Renal cortical epithelial cell (primary cell): ENCODE measurements at places on chromosomes 5 and 9. TPM values are rescaled to one million over a fixed set of nuclear protein-coding genes. Genes with fewer than 3 reads are reported as not detected.

SPATA31E1 gene
- not detected in 2 replicates for total RNA-seq

FST gene
- total RNA-seq, result 0.15 and 0.87 TPM in 2 replicates

PDZD2 gene
- total RNA-seq, result 6.6 and 14.2 TPM in 2 replicates

EIF4E1B gene
- total RNA-seq, result not detected in 2 replicates

FNBP1 gene
- total RNA-seq, result 20.8 and 39.5 TPM in 2 replicates

ALDOB gene
- total RNA-seq, result not detected in 2 replicates

IL5 gene
- total RNA-seq, result not detected in 2 replicates

POU5F2 gene
- 0.17 and 1.4 TPM in 2 replicates for total RNA-seq

GRCh38 chr5:139104577-139105276 lies 93.4 kb downstream of the SIL1 start:
- DNase-seq, result peak; percentile 17

DNA sequence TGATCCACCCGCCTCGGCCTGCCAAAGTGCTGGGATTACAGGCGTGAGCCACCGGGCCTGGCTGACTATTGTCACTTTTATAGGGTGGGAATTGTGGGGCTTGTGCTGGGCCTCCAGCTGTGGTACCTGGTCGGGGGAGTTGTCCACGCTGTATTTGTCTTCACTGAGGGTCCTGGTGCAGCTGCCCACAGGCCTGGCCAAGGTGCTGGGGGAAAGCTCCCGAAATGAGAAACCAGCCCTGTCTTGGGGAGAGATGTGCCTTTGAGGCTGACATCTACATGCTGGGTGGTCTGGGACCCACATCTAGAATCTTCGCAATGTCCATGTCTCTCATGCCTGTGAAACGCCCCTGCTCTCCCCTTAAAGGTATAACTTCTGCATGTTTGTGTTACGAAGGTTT lies 2.6 kb downstream of the EXOC3 start:
- no peak for DNase-seq

- no peak for DNase-seq
Observed at GRCh38 chr5:10528056-10528816, 35.6 kb upstream of the ANKRD33B start.

GRCh38 chr5:98513380-98513779 lies 260.1 kb upstream of the RGMB start:
- DNase-seq, result no peak

DNA sequence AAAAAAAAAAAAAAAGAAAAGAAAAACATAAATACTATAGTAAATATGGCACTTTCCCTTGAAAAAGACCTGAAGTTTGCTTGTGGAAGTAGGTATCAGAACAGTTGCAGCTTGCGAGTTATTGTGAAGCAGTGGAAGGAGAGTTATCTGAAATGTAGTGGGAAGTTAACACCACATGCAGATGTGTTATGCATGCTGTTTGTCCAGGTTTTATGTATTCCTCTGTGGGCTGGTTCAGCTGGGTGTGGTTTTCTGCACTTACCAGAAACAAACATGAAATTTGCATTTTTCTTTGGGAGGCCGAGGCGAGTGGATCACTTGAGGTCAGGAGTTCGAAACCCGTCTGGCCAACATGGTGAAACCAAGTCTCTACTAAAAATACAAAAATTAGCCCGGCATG lies 42.1 kb upstream of the CTNNA1 start:
- no peak for DNase-seq

GRCh38 chr5:133840168-133840567 lies 128.3 kb downstream of the C5orf15 start:
- no peak for DNase-seq

- DNase-seq, result no peak
Observed at GRCh38 chr5:109533751-109534272, 124.0 kb upstream of the PJA2 start.

DNA sequence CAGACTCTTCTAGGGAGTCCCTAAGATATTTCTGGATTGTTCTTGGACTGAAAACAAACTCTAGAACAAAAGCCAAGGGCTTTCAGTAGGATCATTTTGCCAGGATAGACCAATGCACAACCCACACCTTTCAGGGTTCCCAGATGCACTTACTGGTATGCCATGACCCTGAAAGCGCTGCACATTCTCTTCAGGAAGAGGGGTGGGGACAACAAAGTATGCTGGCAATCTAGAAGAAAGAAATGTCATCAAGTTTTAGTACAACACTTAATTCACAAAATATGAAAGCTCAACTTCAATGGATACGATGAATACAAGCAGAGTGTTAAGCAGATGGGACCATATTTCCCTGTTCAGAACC lies 57.2 kb downstream of the MTMR12 start:
- DNase-seq, result no peak

DNA sequence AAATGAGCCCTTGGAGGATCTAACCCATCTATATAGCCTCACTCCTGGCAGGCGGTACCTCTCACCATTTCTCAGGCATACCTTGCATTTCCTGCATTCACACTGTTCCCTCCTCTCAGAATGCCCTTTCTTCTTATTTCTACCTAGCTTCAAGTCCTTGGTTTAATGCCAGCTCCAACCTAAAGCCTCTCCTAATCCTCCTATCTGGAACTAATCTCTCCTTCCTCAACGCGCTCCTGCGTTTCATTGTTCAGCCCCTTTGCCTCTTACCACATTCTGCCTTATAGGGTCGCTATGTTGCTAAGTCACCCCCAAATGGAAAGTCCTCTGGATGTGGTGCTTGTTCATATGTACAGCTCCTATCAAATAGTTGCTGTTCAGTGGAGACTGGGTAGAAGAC lies 288.5 kb upstream of the TUT7 start:
- no peak for DNase-seq

GRCh38 chr5:57447658-57448057 lies 35.0 kb downstream of the ACTBL2 start:
- DNase-seq, result peak; percentile 91
